ENCODE measurements at places on chromosomes 7 and 10. TPM values are rescaled to one million over a fixed set of nuclear protein-coding genes. Genes with fewer than 3 reads are reported as not detected.

RET gene
- polyA plus RNA-seq, result 0.27 TPM

TES gene
- polyA plus RNA-seq, result 402 TPM

SORCS1 gene
- polyA plus RNA-seq, result not detected

CCDC3 gene
- not detected for polyA plus RNA-seq

MICU1 gene
- polyA plus RNA-seq, result 19.8 TPM

OIT3 gene
- polyA plus RNA-seq, result not detected

DNA sequence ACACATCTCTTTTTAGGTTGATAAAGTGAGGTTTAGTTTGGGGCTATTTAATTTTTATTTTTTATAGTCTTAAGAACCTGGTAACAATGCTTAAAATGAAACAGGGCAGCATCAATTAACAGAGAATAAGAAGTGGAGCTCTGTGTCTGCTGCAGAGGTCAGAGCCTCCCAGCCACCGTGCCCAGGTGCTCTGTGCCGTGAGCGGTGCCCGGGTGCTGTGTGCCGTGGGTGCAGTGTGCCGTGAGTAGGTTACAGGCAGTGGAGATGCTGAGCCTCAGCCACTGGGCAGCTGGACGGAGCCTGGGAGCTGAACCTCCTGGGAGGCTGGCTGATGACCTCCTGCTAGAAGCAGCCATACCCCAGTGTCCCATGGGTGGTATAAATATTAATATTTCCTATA lies 250.0 kb downstream of the KLF6 start:
- DNase-seq, result no peak

DNA sequence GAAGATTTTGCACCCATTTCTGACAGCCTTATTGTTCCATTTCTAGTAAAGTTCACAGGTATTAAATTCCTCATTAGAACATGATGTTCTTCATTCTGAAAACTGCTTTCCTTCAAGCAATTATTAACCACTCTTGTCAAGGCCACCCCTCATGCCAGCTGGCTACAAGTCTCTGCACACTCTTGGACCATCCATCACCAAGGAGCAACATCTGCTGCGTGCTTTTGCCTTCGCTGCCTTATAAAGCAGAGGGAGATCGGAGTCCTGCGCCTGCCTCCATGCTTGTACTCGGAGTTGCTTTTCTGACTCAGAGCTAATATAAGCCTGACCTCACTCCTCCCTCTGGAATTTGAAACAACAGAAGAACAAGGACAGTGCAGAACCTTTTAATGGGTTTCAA lies 529.9 kb upstream of the DPP6 start:
- no peak for DNase-seq

DNA sequence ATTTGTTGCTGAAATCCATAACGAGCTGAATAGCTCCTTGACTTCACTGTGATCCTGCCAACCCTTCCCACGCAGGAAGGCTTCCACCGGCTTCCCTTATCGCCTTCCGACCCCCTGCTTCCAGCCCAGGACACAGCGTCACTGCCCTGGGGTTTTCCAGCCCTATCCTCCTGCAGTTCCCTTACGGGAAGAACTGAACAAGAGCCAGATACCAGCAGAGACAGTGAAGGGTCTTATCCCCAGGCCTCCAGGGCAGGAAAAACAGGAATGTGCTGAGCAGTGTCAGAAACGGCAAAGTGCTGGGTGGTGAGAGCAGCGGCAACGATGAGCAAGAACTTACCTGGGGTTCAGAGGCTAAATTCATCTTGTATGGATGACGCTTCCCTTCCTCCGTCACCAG lies 22.4 kb downstream of the PDLIM1 start:
- DNase-seq, result no peak

- no peak for DNase-seq
Measured at GRCh38 chr7:96235281-96235680, 86.6 kb downstream of the SLC25A13 start.

GRCh38 chr7:30070052-30070451 lies 41.8 kb downstream of the PLEKHA8 start:
- no peak for DNase-seq

DNA sequence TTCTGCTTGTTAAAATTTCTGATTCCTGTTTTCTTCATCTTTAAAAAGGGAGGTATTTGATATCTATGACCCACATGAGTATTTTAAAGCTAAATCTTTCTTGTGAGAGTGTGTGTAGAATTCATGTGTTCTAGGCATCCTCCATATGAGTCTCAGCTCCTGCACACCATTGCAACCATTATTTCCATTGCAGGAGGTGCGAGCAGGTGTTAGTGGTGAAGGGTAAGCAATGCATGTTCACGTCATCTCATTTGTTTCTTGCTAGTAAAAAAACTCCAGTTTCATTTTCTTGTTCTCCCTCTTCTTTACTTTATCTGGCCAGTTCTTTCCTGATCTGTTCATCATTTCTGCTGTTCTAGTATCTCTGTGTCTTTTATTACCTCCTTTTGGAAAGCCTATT lies 100.5 kb downstream of the ADRA2A start:
- DNase-seq, result no peak

DNA sequence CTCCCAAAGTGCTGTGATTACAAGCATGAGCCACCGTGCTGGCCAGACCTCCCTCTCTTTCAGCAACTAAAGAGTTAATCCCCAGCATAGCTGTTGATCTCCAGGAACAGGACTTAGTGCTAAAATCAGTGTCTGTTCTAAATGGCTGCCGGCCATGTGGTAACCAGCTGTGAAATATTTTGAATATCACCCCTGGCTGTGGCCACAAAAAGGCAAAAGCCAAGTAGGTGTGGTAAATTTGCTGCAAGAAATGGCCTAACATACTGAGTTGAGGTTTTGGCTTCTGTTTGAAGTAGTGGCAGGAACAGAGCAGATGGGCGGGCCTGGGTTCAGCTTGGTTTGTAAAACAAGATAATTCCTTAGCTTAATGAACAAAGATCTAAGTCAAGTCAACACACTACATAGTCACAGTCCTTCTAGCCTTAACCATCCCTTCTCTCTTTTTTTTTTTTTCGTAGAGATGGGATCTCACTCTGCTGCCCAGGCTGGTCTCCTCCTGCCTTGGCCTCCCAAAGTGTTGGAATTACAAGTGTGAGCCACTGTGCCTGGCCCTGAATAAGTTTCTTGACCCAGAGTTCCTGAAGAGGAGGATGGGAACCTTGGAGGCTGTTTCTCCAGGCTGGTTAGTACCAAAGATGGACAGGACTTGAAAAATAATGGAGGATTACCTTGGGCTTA lies 22.7 kb upstream of the AGFG2 start:
- peak; percentile 87 for DNase-seq

- DNase-seq, result no peak
Measured at GRCh38 chr10:82625512-82626189, 750.7 kb downstream of the NRG3 start.

DNA sequence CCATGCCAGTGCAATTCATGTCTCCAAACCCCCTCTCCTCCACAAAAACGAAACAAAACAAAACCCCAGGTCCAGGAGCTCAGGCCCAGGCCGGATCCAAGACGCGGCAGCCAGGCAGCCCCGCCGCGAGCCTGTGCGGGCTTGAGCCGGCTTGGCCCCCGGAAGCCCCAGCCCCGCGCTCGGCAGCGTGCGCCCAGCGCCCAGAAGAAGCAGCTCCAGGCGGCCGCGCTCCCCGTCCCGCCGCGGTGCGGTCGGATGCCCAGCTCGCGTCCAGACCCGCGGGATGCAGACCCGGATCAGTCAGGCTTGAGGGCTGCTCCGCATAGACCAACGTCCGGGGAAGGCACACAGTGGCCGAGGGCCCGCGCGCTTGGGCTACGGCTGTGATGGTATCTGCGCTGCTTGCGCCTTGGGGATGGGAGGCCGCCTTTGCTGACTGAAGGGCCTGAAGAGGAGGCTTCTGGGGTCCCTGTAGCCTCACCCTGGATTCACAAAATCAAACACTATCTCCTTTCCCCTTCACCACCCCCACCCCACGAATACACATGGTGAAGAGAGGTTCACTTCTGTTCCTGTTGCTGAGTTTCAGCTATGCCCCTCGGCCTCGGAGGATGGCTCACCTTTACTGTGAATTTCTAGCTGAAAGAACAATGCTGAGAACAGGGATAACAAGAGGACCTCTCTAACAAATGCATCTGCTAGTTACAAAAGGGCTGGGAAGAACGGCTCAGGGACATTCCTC lies 79.9 kb upstream of the EN2 start:
- DNase-seq, result no peak

DNA sequence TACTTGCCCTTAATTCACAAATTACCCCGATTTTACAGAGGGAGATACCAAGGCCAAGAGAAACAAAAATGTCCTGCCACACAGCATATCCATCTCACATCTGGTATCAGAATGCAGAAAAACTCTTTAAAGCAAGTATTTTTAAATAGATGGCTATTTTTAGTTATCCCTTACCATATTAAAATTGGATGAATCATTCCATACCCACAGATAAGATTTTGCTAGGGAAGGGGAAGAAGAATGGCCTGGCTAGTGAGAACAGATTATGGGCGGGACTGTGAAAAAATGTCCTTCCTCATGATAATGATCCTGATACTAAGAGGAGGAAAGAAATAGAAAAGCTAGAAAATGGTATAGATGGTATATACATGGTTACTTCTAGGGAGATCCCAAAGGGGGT lies 80.6 kb upstream of the GATAD1 start:
- no peak for DNase-seq

DNA sequence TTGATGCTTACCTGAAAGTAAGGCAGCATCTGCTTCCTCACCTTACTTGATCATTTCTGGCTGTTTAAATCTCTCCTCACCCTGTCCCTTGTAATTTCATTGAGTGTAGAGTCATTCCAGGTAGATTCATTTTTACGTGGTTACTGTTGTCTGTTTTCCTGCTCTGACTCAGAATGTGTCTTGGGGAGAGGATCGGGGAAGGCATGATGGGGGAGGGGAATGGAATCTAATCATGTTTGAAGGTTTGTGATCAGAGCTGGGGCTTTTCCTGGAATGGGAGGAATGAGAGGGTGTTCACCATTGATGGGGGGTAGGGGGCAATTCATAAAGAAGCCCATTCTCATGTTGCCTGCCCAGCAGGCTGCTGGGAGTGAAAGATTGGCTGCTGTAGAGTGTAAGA lies 18.7 kb downstream of the SEC24C start:
- DNase-seq, result no peak

DNA sequence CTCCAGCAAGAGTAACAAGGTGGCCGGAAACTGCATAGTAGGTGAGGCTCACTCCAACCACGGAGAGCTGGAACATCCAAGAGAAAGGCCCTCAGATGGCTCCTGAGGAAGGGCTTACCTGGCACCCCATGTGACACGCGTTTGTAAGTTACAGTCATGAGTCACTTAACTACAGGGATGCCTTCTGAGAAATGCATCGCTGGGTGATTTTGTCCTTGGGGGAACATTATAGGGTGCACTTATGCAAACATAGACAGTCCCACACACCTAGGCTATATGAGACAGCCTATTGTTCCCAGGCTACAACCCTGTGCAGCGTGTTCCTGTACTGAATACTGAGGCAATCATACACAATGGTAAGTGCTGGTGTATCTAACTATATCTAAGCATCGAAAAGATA lies 139.9 kb downstream of the PKD1L1 start:
- no peak for DNase-seq

DNA sequence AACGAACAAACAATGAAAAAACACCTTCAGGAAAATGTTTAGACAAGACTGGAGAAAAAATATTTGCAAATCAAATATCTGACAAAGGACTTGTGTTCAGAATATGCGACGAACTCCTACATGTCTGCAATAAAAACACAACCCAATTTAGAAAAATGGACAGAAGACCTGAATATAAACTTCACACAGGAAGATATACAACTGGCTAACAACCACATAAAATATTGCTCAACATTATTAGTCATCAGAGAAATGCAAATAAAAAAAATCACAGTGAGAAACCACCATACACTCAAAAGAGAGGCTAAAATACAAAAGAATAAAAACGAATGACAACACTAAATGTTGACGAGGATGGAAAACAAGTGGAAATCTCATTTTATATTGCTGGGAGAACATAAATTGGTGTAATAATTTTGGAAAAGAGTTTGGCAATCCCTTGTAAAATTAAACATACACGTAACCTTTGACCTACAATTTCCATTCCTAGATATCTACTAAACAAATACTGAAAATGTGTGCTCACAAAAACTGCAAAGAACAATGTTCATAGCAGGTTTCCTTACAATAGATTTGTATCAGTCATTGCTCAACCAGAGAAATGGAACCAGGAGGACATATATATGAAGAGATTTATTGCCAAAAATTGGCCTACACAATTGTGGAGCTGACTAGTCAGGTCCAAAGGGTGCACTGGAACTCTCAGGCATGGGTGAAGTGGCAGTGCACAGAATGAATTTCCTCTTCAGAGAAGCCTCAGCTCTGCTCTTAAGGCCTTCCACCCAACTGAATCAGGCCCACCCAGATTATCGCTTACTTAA lies 82.9 kb upstream of the OGDHL start:
- no peak for DNase-seq

DNA sequence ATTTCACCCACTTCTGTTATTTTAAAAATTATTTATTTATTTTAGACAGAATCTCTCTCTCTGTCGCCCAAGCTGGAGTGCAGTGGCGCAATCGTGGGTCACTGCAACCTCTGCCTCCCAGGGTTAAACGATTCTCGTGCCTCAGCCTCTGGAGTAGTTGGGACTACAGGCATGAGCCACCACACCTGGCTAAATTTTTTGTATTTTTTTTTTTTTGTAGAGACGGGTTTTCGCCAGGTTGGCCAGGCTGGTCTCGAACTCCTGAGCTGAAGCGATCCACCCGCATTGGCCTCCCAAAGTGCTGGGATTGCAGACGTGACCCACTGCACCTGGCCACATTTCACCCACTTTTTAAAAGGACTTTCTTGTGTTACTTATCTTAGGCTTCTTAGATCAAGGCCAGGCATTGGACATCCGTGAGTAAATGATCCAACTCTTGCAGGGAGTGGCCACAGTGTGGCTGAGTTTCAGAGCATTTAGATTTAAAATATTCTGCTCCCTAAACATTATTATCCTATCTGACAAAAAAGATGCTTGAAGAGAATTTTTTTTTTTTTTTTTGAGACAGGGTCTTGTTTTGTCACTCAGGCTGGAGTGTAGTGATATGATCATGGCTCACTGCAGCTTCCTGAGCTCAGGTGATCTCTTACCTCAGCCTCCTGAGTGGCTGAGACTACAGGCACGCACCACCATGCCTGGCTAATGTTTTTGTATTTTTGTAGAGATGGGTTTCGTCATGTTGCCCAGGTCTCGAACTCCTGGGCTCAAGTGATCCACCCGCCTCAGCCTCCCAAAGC lies 14.4 kb downstream of the SNX10 start:
- DNase-seq, result no peak

GRCh38 chr10:80397014-80397413 lies 11.3 kb upstream of the PRXL2A start:
- DNase-seq, result no peak

- no peak for DNase-seq
Measured at GRCh38 chr7:56121440-56121839, 5.2 kb upstream of the NUPR2 start.

DNA sequence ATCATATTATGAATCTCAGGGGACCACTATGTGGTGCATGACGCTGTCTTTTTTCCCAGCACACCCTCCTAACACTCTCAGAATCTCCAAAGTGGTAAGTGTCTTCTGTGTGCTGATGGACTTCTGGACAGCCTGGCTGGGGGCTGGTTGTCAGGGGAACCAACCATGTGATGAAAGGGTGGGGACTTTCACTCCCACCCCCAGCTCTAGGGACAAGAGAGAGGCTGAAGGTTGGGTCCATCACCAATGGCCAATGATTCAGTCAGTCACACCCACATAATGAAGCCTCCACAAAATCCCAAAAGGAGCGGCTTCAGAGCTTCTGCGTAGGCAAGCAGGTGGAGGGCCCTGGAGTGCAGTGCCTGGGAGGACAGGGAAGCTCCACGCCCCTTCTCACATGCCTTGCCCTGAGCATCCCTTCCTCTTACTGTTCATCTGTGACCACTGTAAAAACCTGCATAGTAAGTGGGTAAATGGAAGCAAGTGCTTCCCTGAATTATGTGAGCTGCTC lies 44.6 kb downstream of the RASGEF1A start:
- DNase-seq, result no peak

Data from immature natural killer cell (primary cell).